ENCODE measurements at places on chromosomes 3 and 15.

- DNase-seq = no peak
These were observed 1.2 kb upstream of the ADAMTSL3 start for GRCh38 chr15:83652626-83653204.

GRCh38 chr15:60272623-60273022 lies 125.2 kb downstream of the ANXA2 start:
- no peak for DNase-seq

DNA sequence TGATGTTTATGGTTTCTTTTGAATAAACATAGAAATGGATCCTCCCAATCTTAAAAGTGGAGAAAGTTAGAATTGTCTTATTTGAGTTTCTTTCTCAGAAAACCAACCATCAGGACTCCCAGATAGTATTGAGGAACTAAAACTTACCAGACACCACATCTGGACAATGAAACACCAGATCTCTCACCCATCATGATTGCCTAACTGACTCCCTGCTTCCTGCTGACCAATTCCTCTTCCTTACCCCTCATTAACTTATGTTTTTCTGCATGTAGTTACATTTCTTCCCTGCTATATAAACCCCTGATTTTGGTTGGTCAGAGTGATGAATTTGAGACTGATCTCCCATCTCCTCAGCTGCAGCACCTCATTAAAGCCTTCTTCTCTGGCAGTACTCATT lies 242.0 kb upstream of the SETMAR start:
- DNase-seq = no peak

GRCh38 chr15:51093839-51094605 lies 684 bp downstream of the TNFAIP8L3 start:
- DNase-seq = no peak

DNA sequence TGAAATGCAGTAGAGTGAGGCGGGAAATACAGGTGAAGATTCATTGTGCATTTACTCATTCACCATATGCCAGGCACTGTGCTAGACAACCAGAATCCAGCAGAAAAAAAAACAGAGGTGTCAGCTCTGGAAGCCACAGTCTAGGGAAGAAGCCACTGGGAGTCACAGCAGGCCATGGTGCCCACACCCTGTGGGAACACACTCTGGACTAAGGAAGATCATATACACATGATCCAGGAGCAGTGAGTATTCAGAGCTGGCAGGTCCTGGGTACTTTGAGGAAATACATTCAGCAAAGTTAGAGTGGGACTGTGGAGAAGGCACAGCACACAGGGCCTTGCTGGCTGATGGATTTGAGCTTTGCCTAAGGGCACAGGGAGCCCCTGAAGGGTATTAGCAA lies 14.8 kb downstream of the FAM240A start:
- no peak for DNase-seq

GRCh38 chr3:98906230-98906629 lies 4.7 kb upstream of the DCBLD2 start:
- no peak for DNase-seq

DNA sequence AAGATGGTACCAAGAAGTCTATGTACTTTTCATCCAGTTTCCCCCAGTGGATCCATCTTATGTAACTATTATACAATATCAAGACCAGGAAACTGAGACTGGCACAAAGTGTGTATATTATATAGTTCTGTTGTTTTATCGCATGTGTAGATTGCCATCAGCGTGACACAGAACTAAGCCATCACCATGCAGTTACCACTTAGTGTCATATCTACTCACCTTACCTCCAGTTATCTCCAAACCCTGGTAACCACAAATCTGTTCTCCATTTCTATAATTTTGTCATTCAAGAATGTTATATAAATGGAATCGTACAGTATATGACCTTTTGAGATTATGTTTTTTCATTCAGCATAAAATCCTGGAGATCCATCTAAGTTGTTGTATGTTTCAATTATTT lies 23.1 kb downstream of the IFT122 start:
- no peak for DNase-seq

GRCh38 chr3:155241579-155241978 lies 51.9 kb downstream of the STRIT1 start:
- no peak for DNase-seq

- DNase-seq = no peak
These were observed 122.3 kb downstream of the ATP1B3 start for GRCh38 chr3:141998669-141999290.
